ENCODE measurements at places on chromosomes 12 and 14.

GRCh38 chr14:77406086-77406485 is 17.2 kb downstream of the NOXRED1 start:
- DNase-seq, result no peak

DNA sequence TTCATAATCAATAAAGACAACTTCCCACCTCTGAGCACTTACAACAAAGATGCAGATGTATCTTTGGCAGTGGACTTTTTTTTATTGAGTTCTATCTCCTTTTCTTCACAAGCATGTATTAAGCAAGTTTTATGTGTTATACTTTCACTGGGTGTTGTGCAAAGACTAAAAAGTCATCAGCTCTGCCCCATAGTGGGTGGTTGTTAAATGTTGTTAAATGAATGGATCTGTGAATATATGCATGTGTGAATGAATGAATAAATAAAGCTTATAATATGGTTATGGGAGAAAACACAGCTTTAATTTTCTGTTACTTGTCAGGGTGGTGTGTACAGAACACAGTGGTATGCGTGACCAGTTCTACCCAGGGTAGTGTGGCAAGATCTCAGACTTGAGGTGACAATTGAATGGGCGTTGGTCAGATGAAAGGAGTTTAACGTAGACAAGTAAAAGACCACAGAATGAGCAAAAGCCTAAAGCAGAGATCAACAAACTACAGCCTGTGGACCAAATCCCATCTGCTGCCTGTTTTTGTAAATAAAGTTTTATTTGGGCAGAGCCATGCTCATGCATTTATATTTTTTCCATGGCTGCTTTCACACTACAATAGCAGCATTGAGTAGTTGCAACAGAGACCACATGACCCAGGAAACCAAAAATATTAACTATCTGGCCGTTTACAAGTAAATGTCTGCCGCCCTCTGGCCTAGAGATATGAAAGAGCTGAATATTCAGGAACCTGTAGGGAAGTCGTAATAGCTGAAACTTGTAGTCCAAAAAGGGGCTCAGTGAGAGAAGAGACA is 207.4 kb upstream of the EEA1 start:
- DNase-seq, result no peak

DNA sequence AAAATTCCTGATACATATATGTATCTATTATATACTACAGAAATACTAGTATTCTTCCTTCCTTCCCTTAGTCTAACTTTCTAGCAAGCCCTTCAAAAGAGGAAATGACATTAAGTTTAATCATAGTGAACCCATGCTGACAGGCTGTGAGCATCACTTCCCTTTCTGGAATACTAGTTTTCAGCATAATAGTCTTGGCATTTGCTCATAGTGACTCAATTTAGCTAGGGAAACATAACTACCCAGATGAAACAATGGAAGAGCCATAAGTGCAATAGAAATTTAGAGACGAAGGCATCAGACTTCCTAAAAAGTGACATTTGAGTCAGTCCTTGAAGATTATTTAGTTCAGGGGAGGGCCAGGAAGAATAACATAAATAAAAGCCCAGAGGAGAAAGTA is 184.5 kb upstream of the CRY1 start:
- DNase-seq, result no peak

GRCh38 chr14:68312884-68313610 is 479.8 kb downstream of the ZFP36L1 start:
- peak; percentile 30 for DNase-seq

DNA sequence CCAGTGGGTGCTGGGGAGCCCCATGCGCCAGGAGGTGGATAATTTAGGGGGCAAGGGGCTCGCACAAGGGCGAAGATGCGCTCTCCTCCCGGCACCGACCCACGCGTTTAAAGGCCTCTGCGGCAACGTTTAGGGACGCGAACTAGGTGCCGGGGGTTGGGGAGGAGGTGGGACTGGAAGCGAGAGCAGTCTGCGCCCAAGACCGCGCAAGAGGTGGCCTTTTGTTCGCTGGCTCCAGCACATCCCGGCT is 1.3 kb downstream of the SLC38A1 start:
- DNase-seq, result no peak

DNA sequence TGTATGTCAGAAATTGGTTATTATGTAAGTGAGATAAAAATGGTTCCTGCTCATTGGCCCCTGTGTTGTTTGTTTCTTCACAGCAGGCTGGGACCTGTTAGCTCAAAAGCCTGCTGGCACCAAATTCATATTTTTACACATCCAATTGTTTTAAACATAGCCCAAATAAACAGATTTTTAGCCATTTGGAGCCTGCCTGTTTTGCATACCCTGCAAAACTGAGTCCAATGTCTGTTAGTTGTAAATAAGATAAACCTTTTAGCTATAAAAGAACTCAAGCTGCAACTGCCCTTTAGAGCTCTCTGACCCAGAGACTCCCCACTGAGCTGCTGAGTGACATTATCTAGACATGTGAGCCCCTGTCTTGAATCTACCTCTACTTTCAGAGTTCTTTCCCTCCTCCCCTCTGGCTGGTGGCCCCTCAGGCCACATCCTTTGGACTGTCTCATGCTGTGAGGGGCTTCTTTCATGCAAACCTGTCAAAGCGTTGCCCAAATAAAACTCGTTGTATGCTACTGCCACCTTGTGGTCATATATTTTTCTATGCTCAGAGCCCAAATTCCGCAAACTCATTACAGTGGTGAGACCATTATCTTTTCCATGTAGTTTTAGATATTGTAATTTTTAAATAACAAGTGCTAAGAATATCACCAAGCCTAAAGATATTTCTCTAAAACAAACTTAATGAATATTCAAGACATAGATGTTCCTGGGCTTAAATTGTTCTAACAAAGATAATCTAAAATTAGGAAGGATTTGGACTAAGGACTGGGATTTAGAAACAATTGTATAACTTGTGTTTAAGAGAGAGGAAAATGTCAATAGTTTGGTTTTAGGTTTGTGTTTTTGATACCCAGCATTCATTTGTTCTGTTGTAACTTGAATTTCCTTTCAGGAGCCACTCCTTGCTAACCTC is 337.9 kb downstream of the AACS start:
- no peak for DNase-seq

GRCh38 chr12:2627835-2628191 is 167.0 kb upstream of the FKBP4 start:
- DNase-seq, result no peak

GRCh38 chr12:3284405-3284804 is 206.6 kb upstream of the PRMT8 start:
- DNase-seq, result no peak

GRCh38 chr14:38125481-38126037 is 82.1 kb upstream of the SSTR1 start:
- no peak for DNase-seq

DNA sequence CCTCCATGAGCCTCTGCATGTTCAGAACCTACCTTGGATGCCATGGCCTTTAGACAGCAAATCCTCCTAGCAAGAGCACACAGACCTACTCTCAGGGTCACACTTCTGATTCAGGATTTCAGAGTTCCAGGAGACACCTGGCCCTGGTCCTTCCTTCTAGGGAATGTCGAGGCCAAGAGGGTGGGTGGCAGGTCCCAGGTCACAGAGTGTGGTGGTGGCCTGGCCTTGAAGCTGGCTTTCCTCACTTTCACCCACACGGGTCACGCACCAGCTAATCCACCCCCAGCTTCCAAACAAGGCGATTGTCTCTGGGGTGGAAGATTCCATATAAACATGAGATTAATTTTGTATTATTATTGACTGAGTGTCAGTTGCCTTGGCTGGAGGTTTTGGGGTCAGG is 328.3 kb upstream of the RTL1 start:
- DNase-seq, result no peak

DNA sequence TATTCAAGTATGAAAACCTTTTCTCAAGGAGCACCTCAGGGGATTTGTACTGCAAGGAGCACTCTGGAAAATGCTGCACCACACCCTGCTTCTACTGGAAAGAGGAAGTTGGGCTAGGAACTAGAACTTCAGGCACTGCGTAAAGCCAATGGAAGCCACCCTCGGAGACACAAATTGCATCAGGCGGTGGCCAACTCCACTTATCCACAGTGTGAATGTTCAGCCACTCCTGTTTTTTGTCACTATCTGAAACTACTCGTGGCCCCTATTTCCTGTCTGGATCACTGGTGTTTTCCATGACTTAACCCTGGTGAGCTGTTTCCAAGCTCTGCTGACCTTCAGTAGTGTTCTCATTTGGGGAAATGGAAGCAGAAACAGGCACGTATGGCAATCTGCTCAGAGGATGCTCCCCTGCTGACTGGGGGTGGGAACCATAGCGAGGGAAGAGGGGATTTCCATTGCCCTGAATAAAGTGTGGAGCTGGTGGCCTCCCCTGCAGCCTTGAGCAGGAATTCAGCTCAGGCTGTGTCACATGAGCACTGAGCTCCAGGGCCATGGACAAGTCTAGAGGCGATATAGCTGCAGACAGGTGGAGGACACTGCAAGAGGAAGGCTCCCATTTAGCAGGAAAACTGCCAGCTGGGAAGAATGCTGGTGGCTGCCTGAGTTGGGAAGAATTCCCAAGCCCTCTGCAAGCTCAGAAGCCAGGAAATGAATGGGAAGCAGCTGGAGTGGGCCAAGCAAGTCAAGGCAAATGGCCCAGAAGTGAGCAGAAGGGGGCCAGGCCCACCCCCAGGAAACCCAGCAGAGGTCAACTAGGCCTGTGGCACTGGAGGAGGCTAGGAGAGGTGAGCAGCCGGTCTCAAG is 50.5 kb upstream of the RAP1B start:
- no peak for DNase-seq

GRCh38 chr14:22002860-22003284 is 329.3 kb upstream of the OR4E1 start:
- no peak for DNase-seq

DNA sequence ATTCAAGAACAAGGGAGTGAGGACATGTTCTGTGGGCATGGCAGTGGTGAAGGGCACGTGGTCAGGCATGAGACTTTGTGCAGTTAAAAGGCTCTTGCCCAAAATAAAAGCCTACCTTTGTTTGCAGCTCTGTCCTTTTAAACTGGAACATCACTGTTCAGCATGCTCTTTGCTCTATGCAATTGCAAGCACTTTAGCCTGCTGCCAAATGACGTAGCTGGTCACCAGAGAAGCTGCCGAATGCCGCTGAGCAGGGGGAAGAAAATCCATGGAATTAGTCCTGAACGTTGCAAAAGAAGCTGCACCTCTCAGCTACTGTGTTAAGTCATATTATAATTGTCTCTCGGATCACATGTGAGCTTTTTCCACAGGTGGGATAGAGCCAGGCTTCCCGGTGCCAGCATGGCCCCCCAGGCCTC is 176.3 kb upstream of the DIO2 start:
- DNase-seq, result no peak

GRCh38 chr12:54416687-54417603 is 2.1 kb downstream of the ITGA5 start:
- no peak for DNase-seq

DNA sequence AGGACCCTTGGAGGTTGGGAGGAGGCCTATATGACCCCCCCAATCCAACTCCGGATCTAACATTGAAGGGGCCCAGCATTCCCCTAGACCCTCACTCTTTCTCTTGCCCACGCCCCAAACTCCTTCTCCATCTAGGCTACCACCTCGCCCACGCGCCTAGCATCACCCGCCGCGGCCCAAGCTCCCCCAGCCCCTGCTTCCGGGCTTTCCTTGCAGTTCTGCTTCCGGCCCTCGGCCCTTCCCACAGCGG is 445 bp downstream of the CERS5 start:
- DNase-seq, result peak; percentile 38

GRCh38 chr12:41512497-41512896 is 324.4 kb downstream of the PDZRN4 start:
- DNase-seq, result no peak

- no peak for DNase-seq
Observed at GRCh38 chr12:109760930-109761921, 47.6 kb downstream of the FAM222A start.

- DNase-seq, result no peak
Observed at GRCh38 chr14:69986336-69986735, 107.1 kb downstream of the SMOC1 start.

GRCh38 chr12:52667509-52667908 is 12.7 kb downstream of the KRT1 start:
- DNase-seq, result no peak

- no peak for DNase-seq
Observed at GRCh38 chr12:11059784-11060183, 2.3 kb downstream of the TAS2R46 start.

DNA sequence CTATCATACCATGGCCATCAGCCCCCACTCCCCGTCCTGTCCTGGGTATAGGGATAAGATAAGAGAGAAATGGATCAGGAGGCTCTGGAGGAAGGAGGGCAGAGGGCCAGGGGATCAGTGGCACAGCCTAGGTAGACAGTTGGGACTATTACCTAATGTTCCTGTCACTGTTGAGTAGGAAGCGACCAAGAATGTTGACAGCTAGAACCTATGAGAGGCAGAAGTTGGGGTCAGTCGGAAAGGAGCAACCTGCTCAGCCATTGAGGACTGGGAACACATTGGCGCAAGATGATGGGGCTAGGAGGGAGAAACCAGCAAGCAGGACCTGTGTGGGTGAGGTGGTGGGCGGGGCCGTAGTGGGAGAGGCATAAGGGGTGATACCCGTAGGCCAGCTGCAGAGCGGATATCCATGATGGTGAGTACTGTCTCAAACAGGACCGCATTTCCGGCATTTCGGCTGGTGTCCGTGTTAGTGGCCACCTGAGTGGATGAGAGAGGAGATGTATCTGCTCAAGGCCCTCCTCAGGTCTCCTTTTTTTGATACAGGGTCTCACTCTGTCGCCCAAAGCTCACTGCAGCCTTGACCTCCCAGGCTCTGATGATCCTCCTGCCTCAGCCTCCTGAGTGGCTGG is 3.3 kb downstream of the AP1G2 start:
- DNase-seq, result no peak

- DNase-seq, result no peak
Observed at GRCh38 chr14:69992564-69992963, 113.3 kb downstream of the SMOC1 start.

GRCh38 chr14:50520947-50521815 is 11.2 kb downstream of the MAP4K5 start:
- DNase-seq, result no peak

DNA sequence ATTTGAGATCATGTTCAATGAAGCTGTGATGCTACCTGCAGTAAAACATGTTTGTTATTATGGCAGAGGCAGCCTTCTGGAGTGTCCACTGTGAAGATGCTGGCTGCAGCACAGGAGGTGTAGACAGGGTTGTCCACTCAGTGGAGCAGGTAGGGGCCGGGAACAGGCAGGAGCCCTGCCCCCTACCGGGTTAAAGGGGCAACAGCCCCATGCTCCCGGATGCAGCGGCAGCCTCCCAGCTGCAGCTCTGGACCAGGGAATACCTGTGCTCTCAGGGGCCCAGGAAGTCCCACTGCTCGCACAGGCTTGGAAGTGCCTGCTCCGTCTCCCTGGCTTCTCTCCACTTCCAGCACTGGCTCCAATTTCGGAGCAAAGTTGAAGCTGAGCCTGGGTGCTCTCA is 401.6 kb downstream of the FOXG1 start:
- no peak for DNase-seq
